ENCODE measurements at places on chromosomes 5 and 9.

GRCh38 chr5:173234129-173234790 is 746 bp downstream of the NKX2-5 start:
- no peak for DNase-seq

DNA sequence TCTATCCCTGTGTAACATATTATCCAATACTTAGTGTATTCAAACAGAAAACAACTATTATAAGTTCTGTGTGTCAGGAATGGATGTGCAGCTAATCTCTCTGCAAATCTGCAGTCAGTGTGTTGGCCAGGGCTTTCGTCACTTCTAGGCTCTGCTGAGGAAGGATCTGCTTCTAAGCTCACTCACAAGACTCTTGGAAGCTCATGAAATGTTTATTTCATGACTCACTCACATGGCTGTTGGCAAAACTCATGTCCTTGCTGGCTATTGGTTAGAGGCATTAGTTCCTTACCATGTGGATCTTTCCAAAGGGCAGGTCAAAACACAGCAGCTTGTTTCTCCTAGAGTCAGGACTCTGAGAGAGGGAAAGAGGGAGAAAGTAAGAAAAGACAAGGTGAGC is 367.4 kb upstream of the SMARCA2 start:
- DNase-seq: no peak

GRCh38 chr5:128782446-128782845 is 182.8 kb upstream of the SLC27A6 start:
- DNase-seq: peak; percentile 72

GRCh38 chr5:25963251-25964008 is 1075.0 kb downstream of the CDH9 start:
- peak; percentile 54 for DNase-seq

DNA sequence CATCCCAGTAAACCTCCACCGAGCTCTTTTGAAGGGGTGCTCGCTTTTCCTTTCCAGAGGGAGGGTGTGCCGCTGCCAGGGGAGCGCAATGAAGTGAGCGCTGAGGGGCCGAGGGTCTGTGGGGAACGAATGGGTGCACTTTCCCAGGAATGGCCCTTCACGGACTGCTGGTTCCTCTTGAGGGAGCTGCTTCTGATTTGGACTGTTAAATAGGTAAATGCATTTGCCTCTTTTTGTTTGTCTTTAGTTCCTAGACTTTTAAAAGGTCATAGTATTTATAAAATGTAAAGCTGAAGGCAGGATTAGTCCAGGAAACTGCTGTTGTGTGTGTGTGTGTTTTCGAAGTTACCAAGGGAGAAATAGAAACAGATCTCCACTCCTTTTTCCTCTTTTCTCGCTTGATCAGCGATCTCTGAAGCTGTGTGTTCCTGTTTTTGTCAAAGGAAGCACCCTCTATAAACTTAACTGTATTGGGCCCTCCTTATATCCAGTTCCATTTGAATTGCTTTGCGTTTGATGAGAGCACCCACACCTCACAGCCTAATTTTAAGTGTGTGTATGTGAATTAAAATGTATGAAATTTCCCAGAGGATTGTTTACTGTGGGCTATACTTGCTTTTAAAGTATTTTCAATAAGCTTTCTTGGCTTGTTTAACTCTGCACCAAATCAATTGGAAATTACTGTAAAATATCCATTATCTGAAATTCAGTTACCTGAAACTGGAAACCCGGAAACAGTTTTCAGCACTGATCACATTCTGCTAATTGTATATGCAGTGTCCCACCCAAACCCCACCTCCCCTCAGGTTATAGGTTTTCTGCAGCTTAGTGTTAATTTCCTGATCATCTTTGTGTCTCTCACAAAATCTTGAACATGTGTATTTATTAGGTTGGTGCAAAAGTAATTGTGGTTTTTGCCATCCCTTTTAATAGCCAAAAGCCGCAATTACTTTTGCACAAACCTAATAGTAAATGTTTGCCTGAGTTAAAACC is 966 bp downstream of the SNX2 start:
- peak; percentile 47 for DNase-seq

DNA sequence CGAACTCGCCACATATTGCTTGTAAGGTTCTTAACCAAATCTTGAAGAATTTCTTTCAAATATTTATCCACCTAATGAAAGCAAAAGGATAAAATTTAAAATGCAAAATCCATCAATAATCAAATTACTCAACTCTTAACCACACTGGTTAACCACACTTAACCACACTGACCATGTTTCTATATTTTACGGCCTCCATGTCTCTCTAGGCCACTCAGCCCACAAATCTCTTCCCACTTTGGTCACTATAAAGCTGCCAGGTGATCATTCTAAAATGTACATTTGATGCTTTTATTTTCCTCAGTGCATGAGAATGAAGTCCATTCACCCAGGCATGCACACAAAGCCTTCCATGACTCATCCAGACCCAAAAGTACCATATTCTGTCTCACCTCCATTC is 56.4 kb upstream of the OR2K2 start:
- DNase-seq: no peak

GRCh38 chr5:168006456-168007130 is 284.9 kb upstream of the WWC1 start:
- no peak for DNase-seq

DNA sequence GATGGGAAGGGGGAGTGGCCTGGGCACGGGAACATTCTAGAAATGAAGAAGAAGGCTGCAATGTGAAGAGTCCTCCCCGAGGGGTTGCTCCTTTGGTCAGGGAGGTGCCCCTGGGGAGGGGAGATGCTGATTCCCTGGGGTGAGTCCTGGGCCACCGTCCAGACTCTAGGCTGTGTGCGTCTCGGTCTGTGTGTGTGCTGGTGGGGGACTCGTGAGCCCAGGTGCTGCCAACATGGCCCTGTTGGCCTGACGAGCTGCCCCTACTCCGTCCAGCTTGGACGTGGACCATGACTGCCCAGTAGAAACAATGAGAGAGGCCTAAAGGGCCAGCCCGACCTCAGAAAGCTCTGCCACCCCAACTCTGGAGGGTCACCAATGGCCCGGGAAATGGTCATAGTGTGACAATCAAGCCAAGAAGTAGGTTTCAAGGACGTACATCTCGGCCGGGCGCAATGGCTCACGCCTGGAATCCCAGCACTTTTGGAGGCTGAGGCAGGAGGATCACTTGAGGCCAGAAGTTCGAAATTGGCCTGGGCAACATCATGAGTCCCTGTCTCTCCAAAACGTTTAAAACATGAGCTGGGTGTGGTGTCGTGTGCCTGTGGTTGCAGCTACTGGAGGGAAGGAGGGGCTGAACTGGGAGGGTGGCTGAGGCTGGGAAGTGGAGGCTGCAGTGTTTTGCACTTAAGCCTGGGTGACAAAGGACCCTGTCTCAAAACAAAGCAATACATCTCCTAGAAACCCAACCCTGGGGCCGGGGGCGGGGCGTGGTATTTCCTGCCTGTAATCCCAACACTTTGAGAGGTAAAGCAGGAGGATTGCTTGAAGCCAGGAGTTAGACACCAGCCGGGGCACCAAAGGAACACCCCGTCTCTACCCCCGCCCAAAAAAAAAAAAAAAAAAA is 17.0 kb downstream of the LHX3 start:
- no peak for DNase-seq

DNA sequence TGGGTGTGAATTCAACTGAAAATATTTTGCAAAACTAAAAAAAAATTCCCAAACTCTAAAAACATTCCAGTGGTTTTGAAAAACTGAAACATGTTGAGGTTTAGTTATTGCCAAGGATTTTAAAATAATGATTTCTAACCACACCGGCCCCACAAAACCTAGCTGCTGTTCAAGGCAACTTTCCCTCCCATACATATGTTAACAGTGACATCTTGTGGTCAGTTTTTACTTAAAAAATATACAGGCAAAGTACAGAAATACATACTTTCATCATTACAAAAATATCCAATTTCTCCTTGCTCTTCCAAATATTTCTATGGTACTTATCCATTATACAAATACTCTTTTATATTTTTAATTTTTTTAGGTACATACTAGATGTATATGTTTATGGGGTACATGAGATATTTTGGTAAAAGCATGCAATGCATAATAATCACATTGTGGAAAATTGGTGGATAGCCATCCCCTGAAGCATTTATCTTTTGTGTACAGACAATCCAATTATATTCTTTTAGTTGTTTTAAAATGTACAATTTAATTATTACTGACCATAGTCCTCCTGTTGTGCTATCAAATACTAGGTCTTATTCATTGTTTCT is 34.4 kb upstream of the MRPS30 start:
- DNase-seq: peak; percentile 58

- no peak for DNase-seq
These were observed 70.5 kb upstream of the SPTLC1 start for GRCh38 chr9:92185681-92186080.

DNA sequence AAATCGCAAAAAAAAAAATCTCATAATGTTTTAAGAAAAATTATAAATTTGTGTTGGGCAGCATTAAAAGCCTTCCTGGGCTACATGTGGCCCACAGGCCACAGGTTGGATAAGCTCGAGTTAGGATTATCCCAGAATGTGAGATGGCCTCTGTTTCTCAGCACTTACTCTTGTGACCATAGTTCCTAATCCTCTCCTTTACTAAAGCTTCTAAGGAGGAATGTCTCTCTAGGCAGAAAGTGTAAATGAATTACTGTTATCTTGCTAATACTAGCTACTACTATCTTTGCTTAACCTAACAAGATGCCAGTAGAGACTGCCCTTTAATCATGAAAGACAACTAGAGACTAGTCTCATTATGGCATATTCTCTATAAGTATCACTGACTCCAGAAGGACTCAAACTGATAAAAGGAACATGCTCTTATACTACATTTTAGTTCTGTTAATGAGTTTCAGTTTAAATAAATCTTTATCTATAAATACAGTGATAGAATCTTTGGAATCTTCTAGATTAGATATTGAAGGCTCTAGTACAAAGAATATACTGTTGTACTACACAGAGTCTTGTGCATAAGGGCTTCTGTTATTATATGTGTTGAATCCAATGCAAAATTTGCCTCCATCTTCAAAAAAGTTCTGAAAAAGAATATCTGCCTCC is 13.8 kb downstream of the INVS start:
- DNase-seq: no peak

- DNase-seq: no peak
These were observed 200.6 kb upstream of the NR4A3 start for GRCh38 chr9:99621040-99621439.

DNA sequence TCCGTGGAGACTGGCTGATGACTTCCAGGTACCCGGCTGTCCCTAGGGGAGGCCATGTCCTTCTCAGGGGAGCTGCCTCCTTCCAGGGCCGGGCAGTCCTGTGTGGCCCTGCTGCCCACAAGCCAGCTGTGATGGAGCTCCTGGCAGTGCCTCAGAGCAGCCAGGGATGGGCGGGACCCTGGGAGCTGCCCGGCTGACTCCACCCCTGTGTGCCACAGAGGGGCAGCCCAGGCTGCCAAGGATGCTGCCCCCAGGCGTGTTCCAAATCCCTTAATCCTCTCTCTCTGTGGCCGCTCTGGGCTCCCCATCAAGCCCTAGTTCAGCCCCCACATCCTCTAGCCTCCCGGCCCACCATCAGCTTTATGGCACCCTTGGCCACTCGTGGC is 7.0 kb upstream of the SCGB3A1 start:
- no peak for DNase-seq

GRCh38 chr5:144072518-144072927 is 97.9 kb downstream of the YIPF5 start:
- no peak for DNase-seq

- peak; percentile 96 for DNase-seq
These were observed at the start of gene SLC36A1 for GRCh38 chr5:151447174-151448037. SLC36A1 (plus strand) TSS chr5:151447603; CDS start chr5:151458793, 11,190 bp downstream.

DNA sequence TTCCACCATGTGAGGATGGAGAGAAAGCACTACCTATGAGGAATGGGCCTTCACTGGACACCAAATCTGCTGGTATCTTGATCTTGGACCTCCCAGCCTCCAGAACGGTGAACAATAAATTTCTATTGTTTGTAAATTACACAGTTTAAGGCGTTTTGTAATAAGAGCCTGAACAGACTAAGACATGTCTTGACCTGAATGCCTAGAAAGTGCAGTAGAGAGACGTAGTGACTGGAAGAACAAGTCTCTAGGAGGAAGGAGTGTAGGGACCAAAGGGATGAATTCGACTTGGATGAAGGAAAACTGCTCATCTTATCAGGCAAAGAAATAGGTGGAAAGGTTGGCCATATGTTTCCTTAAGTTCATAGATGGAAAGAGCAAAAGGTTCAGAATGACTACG is 309.8 kb upstream of the RGMB start:
- no peak for DNase-seq

GRCh38 chr5:133376986-133377385 is 235.4 kb downstream of the FSTL4 start:
- no peak for DNase-seq

DNA sequence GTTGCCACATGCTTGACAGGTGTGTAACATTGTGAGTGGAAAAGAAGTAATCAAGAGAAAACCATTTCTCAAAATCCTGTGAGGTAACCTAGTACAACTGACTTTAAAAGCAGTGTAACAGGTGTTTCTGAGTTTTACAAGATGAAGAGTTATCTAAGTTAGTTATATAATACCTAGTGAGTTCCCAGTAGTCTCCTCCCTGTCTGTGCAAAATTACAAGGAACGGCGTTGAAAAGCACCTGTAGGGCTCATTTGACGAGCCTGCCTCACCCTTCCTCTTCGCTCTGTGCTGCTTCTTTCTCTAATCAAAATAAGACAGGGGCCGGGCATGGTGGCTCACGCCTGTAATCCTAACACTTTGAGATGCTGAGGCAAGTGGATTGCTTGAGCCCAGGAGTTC is 132.9 kb upstream of the SLC30A5 start:
- no peak for DNase-seq

GRCh38 chr5:143115381-143115780 is 288.1 kb downstream of the NR3C1 start:
- no peak for DNase-seq

DNA sequence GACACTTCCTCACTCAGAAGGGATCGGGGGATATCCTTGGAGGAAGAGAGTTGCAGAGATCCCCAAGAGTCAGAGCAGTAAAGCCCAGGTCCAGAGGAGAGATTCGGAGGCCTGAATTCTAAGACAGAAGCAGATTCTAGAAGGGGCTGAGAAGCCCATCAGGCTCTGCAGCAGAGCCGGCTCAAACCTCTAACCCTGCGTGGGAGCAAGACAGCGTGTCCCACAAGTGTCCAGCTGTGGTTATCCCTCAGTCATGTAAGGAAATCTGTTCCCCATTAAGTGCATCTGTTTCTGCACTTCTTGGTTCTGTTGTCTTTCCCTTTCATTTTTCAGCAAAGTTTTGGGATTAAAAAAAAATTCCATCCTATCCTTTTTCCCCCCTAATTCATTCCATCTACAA is 4.8 kb upstream of the DIAPH1 start:
- no peak for DNase-seq

DNA sequence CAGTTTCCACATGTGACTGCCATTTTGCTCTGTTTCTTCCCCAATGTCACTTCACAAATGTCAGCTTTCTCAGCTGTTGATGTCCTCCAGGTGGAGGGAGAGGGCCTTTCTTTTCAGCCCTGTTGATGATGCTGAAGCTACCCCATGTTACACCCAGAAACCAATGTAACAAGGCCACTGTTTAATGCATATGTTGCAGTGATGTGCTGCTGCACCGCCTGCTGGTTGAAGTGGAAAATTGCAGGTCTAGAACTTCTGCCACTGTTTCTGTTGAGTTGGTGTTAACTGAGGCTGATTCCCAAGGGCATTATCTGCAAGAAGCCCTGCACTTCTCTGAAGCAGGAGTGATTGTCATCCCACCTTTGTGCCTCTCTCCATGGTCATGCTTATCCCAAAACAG is 428.4 kb downstream of the KDM4C start:
- DNase-seq: no peak

All from midbrain (tissue), 1 donor.